ENCODE measurements at places on chromosomes 2 and 18.

- DNase-seq: no peak
These were observed 12.3 kb upstream of the CNGA3 start for GRCh38 chr2:98333922-98334321.

DNA sequence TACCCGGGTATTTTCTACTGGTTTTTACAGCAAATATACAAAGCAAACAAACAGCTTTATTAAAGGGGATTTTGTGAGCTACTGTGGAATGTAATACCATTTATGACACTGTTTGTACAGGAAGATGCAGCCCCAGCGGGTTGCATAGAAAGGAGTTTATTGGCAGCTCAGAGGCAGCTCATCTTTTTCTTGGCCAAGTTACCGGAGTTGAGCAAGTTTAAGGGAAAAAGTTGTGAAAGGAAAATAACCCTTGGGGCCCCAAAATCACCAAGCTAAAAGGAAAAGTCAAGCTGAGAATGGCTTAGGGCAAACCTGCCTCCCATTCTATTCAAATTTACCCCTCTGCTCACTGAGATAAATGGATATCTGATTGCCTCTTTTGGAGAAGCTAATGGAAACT lies 60.8 kb downstream of the MOB4 start:
- peak; percentile 72 for DNase-seq

GRCh38 chr18:47150029-47150823 lies at the start of gene HDHD2:
TSS of gene HDHD2 (minus strand) at chr18:47150500. CDS start at chr18:47136439, 14,061 bp downstream.
- DNase-seq: peak; percentile 54

DNA sequence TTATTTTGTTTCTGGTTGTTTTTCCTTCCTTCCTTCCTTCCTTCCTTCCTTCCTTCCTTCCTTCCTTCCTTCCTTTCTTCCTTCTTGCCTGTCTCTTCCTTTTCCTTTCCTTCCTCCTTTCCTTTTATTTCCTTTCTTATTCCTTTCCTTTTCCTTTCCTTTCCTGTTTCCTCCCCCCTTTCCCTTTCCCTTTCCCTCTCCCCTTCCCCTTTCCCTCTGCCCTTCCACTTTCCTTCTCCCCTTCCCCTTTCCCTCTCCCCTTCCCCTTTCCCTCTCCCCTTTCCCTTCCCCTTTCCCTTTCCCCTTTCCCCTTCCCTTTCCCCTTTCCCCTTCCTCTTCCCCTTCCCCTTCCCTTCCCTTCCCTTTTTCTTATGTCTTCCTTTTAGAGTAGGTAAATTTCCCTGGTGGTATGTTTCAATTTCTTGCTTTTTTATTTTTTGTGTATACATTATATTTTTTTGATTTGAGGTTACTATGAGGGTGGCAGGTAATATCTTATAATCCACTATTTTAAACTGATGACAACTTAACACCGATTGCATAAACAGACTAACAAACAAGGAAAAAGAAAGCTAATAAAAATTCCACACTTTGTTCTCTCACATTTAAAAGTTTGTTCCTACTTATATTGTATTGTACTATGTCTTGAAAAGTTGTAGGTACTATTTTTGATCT lies 311.0 kb upstream of the FSHR start:
- no peak for DNase-seq

DNA sequence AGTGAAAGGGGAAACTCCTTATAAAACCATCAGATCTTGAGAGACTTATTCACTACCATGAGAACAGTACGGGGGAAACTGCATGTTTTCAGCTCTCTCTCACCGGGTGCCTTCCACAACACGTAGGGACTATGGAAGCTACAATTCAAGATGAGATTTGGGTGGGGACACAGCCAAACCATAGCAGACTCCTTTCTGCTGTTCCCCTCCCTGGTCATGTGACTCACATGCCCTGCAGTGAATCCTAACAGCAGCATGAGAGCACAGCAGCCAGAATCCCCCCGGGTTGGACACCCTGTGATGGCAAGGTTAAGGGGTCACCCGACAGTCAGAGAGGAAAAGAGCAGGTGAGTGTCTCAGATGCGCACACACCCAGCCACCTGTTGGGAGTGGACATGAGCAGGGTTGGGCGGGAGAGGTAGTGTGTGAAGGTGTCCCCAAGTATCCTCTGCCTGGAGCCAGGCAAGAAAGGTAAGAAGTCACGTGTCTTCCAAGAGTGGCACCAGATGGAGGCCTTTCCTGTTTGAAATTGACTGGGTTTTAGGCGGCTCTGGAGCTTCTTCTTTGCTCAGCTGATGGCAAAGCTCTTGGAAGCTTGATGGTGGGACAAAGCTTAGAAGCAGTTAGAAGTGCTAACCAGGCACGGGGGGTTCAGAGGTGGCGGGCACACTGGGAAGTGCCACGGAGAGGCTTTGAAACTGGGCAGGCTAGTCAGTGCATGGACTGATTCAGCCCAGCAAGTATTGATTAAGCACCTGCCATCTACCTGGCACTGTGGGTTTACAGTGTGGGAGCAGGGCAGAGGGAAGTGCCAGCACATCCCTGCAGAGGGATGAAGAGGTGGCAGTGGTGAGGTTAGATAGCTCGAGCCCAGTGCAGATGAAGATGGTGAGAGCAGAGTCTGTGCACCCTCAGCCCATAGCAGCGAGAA lies 68.7 kb downstream of the RHOB start:
- no peak for DNase-seq

DNA sequence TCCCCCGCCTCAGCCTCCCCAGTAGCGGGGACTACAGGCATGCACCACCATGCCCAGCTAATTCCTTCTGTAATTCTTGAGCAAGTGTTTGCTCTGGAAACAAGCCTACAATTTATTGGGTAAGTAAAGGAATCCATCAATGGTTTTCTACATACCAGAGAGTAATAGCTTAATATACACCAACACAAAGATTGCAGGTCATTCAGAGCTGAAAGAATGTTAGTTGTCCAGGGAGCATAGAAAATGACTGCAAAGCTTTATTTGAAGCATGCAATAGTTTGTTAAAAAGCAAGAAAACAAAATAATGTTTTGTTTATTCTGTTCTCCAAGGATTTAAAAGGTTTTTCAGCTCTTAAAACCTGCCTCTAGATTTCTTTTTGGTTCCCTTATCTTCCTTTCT lies 5.6 kb downstream of the IDH1 start:
- no peak for DNase-seq

DNA sequence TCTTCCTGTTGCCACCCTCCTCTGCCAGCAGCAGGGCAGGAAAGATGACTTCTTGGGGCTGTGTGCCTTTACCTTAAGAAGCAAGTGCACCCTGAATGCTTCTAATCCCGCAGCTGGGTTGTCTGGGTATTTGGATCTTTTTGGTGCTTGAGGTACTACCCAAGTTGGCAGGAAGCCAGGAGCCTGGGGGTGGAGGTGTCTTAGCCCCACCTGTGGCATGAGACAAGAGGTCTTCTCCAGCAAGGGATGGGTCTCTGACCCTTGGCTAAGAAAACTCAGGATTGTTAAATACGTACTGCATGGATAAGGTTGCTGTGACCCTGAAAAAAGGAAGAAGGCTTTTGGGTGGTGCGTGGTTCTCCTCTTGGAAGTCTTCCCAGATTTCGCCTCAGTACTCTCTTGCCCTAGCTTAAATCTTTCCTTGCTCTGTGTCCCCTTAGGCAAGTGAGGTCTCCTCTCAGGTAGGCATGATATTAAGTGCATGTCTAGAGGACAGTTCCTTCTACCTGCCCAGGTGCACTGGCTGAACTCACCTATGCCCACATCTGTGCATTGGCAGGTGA lies 4.3 kb downstream of the HPCAL1 start:
- no peak for DNase-seq

DNA sequence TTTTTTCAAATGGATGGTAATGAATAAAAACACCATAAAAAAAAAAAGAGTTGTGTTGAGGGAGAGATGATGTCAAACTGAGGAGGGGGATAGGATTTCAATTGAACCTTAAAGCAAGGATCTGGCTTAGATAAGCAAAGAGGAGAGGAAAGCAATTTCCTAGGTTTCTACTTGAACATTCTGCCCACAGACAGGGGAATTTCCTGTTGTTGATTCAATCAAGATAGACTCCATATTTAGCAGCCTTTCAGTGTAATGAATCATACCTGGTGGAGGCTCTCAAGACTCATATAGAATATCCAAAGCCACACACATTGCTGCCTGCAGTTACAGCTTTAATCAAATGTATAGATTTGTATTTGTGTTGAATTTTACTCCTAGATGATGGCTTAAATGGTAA lies 294.4 kb upstream of the PIK3C3 start:
- DNase-seq: no peak

- no peak for DNase-seq
These were observed 28.7 kb upstream of the GALNT14 start for GRCh38 chr2:31166925-31167324.

DNA sequence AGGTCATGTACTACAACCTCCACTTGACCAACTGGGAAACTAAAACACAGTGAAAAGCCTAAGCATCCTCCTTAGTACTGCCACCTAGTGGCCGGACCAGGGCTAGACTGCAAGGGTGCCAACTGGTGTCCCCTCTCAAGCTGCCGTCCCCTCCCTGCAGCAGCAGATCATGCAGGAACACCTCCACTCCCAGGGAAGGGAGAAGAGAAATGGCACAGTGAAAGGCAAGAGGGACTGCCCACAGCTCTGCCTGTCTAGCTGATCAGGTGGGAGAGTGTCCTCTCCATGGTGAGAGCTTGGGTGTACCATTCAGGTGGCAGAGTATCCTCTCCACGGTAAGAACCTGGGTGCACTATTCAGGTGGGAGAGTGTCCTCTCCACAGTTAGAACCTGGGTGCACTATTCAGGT lies 78.1 kb downstream of the AAK1 start:
- DNase-seq: no peak

- DNase-seq: no peak
These were observed 65.2 kb upstream of the RNF152 start for GRCh38 chr18:61957801-61958516.

- no peak for DNase-seq
These were observed 176.6 kb downstream of the METTL4 start for GRCh38 chr18:2394684-2395083.

DNA sequence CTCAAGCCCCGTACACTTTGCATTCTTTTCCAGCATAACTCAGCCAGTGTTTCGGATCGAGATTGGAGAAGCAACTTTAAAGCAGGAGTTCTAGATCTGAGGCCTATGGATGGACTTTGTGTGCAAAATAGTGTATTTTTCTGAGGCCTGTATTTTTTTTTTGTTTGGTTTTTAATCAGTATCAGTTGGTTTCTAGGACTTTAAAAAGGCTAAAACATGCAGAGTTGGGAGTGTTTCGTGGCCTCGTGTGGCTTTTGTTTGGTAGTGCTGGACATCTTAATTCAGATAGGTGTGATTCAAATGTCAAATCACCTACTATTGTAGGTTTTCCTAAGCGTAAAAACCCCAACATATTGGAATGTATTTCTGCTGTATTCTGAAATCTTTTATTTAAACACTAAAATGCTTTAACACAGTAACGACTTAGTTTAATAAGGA lies 282 bp upstream of the PUS10 start:
- DNase-seq: no peak

DNA sequence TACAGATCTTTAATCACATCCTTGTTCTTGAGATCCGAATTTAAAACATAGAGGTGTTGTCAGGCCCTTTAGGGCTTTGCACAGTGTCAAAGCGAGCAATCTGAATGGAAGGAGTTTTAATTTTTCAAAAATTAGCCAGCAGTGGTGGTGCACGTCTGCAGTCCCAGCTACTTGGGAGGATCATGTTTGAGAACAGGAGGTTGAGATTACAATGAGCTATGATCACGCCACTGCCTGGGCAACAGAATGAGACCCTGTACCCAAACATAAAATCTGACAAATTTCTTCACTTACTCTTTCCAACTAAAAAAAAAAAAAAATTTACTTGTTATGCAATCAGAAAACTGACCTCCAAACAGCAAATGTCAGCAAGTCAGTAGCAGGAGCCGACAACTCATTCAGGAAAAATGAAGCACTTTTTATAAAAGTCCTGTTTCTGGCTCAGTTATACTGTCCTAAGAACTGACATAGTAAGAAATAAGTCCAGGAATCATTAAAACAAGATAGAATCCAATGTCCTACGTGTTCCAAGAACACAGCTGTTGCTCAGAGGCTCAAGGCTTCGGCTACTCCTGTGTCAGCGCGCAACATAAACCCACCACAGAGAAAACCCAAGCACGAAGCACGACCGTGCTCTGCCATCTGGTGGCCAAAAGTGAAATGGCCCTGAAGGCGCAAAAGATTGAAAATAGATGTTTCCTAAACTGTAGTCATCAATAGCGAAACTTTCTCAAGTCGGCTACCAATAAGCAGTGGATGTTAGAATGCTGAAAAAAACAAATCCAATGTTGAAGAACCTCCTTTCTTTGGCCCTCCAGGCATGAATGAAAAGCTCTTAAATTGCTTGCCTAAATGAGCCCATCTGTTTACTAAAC lies 138.1 kb downstream of the INO80D start:
- peak; percentile 60 for DNase-seq

DNA sequence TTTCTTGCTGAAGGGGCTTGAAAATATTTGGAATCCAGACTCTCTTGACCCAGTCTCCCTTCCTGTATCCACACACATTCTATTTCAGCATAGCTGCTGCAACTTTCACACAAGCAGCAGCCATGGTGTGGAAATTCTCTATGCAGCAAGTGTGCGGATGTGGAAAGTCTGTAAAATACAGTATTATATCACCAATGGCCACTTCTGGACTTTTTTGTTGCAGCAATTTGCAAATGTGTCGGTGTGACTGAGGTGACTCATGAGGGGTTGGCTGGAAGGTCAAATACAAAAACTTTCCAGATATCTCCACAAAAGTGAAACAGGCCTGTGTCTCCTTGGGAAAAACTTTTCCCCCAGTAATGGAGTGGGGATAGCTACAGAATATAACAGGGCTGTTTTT lies 299.3 kb upstream of the GYPC start:
- DNase-seq: no peak

DNA sequence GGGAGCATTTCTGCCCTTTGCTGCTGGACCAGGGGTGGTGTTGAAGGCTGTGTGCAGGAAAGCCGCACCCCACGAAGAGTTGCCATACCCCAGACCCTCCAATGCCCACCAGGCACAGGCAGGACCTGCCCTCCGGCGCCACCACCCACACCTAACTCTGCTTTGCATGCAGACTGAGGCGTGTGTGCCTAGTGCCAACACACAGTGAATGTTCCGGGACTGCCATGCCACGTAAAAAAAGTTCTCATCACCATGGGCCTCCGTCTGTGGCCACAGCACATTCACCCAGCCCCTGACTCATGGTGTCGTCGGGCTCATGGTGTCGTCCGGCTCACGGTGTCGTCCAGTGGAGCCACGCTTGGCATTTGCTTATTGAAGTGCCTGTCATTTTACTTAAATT lies 184.9 kb upstream of the RAB6C start:
- no peak for DNase-seq
